OCI-LY7 (cell line): ENCODE measurements at places on chromosomes 4 and X.

DNA sequence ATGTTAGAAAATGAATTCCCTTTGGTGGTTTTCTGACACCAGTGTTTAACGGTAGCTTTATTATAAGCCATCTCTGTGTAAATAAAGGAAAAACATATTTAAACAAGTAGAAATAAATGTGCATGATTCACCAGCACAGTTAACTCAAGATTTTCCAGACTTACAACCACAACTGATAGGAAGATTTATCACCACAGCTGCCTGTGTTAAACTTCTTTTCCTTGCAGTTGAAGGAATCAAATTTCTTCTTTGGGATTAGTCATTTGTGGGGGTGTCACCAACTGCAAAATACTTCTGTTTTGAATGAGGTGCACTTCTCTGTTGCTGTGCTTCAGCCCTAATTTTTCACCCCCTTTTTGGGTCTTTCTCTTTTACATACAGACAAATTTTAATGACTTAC lies 128.1 kb upstream of the STK26 start:
- no peak for DNase-seq

- no peak for DNase-seq
Measured at GRCh38 chr4:47334652-47335051, 128.8 kb downstream of the COMMD8 start.

DNA sequence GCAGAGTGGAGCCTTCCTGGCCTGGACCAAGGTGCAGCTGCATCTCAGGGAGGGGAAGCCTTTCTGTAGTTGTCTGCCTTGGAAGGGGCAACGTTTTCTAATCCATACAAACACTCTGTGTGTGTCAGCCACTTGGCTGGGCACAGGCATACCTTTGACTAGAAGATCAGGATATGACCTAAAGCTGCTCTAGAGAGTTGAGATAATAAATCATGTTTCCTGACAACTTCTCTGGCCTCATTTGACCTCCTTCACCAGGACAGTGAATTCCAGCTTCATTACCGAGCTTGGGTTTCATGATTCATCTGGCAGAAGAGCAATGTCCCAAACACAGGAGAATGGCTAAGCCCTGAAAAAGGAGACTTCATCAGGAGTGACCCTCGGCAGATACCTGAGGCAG lies 89.6 kb upstream of the KIT start:
- no peak for DNase-seq

DNA sequence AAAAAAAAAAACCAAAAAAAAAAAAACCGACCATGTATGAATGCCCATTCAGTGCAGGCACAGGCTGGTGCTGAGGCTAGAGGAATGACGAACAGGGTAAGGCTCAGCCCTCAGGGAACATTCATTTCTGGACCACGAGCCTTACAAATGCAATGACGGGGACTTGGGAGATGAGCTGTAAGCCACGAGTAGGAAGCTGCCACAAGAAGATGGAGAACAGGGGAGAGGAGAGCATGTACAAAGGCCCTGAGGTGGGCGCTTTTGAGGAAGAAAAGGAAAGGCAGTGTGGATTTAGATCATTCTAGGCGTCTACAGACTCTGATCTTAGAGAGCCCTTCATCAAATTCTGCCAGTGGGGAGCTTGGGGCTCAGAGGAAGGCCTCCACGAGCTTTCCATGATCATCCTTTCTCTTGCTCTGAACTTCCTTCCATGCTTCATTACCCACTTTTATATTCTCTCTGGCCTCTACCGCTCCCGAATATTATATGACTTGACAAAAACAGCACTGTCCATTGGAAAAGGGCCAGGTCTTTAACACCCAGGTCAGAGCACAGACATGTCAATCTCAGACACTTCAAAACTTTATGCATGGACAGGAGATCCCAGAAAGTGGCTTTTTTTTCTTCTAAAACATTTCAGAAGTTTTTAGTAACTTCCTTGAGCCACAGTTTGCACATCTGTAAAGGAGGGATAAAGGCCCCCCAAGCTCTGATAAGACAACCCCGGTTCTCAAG lies 3.3 kb upstream of the ZNF518B start:
- DNase-seq = no peak
